Tibial nerve (tissue), 4 donors: ENCODE measurements at places on chromosomes 3 and 15. TPM values are rescaled to one million over a fixed set of nuclear protein-coding genes. Genes with fewer than 3 reads are reported as not detected.

The MNS1 gene
- 1.4 TPM for total RNA-seq

The STX19 gene
- total RNA-seq = not detected

The SMCO1 gene
- total RNA-seq = not detected

The GADL1 gene
- not detected for total RNA-seq

The PRTG gene
- total RNA-seq = 12.7 TPM

The FRMD5 gene
- 3.1 TPM for total RNA-seq

The OR5H6 gene
- total RNA-seq = not detected

The FBLN2 gene
- 445 TPM for total RNA-seq

The ACOX2 gene
- 43.1 TPM for total RNA-seq

The LNP1 gene
- total RNA-seq = 5.0 TPM

The FBXO40 gene
- not detected for total RNA-seq

The PDCD6IP gene
- total RNA-seq = 436 TPM

The ZNF860 gene
- 1.8 TPM for total RNA-seq

The FBN1 gene
- 293 TPM for total RNA-seq

The BFSP2 gene
- not detected for total RNA-seq

The GOLGA8J gene
- not detected for total RNA-seq

The SLC9C1 gene
- not detected for total RNA-seq

The LRRK1 gene
- 17.6 TPM for total RNA-seq

The RGMA gene
- 33.0 TPM for total RNA-seq

The CIP2A gene
- total RNA-seq = 5.2 TPM

The RLBP1 gene
- not detected for total RNA-seq

The MAN2A2 gene
- 152 TPM for total RNA-seq

The PLCB2 gene
- 14.9 TPM for total RNA-seq

The ROPN1B gene
- total RNA-seq = 8.8 TPM

The KLHL40 gene
- total RNA-seq = not detected

The CHL1 gene
- total RNA-seq = 279 TPM

The GASK1A gene
- 70.6 TPM for total RNA-seq

The GXYLT2 gene
- total RNA-seq = 16.7 TPM

The AGBL1 gene
- total RNA-seq = 1.2 TPM

The CA12 gene
- total RNA-seq = 1.8 TPM

The SLC12A6 gene
- total RNA-seq = 35.1 TPM

The IQCF5 gene
- total RNA-seq = not detected

The VWA5B2 gene
- 1.8 TPM for total RNA-seq

The USP13 gene
- total RNA-seq = 9.8 TPM

The C3orf85 gene
- total RNA-seq = not detected

The CD200 gene
- 4.5 TPM for total RNA-seq

The CNTN6 gene
- not detected for total RNA-seq

The TLR9 gene
- total RNA-seq = not detected

The TRH gene
- not detected for total RNA-seq
